ENCODE measurements at places on chromosomes 4 and X.

- DNase-seq: no peak
These were observed 86.3 kb upstream of the BMP2K start for GRCh38 chr4:78689700-78690323.

- DNase-seq: no peak
These were observed 280.1 kb downstream of the RAPGEF2 start for GRCh38 chr4:159382856-159383561.

DNA sequence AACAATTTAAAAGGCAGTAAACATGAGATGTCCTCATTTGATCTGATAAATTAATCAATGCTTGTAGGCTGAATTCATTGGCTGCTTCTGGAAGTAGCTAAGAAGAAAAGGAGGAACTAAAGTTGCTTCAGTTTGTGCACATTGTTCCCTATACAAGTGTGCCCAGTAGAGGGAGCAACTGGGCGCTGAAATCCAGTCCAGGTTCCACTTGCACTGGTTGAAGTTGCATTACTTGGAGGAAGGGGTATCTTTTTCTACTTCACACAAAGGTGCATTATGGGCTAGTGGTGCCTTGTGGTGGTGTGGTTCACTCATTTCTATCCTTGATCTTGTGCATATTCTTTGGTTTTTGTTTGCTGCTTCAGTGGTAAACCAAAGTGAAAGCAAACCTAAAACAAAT is 67.9 kb upstream of the SOX3 start:
- DNase-seq: no peak

GRCh38 chr4:184384810-184385557 is 89.4 kb downstream of the IRF2 start:
- DNase-seq: no peak

DNA sequence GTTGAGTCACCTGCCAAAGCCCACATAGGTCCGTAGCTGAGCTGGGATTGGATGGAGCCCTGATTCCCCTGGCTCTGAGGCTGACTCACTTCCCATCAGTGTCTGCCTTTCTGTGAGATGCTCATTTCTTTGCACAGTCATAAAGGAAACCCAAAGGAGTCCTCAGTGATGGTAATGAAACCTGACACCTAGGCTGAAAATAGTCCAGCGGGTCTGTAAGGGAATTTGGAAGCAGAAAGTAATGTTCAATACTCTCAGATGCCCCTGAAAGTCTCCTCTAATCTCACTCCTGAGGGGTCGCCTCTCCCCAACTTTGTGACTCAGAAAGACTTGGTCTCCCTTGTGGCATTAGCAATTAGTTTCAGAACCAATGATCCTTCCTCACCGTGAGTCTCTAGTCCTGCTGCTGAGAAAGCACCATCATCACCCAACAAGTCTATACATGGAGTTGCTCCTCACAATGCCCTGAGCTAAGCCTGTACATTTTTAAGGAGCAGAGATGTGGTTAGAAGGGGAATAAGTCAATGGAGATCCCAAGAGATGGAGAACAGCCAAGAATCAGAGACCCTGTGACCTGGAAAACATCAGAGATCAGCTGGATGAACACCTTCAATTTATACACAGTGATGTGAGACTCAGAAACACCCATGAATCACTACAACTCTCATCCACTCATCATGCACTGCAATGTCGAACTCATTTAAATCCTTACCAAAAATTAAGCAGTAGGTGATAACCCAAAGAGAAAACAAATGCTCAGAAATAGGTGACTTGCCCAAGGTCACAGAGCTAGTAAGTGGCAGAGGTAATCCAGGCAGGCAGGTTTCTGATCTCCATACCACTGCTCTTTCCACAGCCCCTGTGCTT is 219.0 kb upstream of the CPEB2 start:
- no peak for DNase-seq

DNA sequence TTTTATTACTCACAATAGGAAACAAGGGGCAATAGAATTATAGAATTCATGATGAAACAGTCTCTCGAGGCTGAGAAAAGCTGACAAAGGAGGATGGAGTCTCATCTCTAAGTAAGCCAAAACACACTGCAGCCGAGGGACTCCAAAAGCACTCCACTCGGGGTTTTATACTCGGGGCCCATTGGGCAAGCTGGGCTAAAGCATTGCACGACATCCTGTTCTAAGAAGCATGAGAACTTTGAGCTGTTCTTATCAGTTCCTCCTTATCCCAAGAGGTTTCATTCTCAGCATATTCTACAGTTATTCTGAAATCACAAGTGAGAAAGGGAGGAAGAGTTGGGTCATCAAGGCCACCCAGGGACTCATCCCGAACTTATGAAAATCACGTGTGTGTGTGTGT is 1475.5 kb downstream of the PCDH18 start:
- DNase-seq: no peak

DNA sequence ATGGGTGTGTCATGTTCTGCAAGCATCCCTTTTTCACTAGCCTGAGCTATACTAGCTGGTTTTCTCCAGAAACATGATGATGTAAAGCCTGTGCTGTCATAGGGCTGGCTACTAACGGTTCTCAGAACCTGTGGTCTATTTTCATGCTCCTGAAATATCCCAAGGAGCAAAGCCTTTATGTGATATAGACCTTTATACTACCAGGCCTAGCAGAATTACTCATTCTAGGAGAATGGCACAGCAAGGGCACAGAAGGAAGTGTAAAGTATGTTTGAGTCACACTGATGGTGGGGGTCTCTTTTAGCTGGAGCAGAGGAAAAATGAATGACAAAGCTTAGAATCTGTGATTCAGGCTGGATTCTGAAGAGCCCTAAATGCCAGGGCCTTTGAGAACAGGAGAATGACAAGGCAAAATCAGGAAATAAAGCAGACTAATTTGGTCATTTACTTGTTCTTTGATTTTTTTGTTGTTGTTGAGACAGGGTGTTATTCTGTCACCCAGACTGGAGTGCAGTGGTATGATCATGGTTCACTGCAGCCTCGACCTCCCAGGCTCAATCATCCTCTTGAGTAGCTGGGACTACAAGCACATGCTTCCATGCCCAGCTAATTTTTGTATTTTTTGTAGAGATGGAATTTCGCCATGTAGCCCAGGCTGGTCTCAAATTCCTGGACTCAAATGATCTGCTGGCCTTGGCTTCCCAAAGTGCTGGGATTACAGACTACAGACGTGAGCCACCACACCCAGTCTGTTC is 11.8 kb downstream of the TCEAL1 start:
- no peak for DNase-seq

GRCh38 chrX:55240788-55241340 is 20.7 kb downstream of the PAGE5 start:
- DNase-seq: no peak

DNA sequence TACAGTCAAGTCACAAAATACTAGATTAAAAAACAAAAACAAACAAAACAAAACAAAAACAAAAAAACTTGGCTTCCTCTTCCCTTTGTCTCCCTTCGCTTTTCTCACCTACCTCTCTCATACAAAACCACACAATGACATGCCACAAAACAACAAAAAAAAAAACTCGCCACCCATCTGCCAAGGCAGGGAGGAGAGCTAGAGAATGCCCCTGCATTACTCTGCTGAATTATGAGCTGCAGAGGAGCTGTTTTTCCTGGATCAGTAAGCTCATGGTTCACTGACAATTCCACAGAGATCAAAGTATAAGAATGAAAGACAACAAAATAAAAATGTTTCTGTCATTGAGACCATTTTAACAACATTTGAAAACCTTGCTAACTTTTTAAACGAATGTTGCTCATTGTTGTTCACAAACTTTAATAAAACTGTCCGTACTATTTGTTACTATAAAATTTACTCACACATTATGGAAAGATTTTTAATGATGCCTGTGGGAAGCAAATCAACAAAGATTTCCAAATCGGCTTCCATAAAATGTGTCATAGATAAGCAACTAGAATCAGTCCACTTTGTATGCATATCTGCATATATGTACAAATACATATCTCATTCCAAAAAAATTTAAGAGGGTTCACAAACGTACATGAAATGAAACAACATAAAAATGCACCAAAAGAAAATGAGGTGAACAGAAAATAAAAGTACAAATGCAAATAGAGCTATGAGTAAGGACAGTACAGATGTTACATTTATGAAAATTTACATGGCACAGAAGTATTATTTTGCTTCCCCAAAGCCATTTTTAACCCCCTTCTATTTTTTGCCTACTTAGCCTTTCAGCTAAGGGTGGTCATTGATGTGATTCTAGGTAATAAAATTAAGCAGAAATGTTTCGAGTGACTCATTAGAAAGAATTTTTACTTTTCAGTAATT is 252.4 kb upstream of the FAT4 start:
- DNase-seq: no peak

DNA sequence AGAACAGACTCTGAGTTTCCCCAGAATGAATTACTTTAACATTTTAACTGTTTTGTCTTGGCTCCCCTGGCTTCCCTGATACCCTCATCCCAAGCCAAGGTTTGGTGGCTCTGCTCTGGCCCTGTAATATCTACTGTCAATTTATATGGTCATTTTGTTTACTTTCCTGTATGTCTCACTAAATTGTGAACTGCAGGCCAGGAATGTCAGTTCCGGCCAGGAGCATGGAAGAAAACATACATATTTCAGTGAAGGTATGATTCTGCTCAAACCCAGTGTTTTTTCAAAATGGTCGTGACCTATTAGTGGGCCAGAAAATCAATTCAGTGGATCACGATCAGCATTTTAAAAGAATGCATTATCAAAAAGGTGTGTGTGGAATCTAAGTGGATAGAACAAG is 1.2 kb downstream of the RPGR start:
- DNase-seq: no peak

DNA sequence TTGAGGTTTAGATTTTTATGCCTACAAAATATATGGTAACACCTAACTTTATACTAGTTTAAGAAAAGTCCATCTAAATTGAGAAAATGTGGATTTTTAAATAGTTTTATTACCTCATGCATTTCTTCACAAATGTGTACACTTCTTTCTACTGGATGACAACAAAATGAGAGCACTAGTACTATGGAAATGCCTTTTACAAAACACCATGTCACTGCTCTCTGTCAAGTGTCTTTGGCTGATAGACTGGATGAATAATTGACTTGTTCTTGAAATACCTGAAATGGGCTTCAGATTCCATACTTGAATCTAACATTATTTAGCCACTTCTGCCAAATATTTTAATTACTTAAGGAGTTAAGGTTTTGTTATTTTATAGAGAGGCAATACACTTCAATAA is 49.5 kb downstream of the AMELX start:
- DNase-seq: no peak

DNA sequence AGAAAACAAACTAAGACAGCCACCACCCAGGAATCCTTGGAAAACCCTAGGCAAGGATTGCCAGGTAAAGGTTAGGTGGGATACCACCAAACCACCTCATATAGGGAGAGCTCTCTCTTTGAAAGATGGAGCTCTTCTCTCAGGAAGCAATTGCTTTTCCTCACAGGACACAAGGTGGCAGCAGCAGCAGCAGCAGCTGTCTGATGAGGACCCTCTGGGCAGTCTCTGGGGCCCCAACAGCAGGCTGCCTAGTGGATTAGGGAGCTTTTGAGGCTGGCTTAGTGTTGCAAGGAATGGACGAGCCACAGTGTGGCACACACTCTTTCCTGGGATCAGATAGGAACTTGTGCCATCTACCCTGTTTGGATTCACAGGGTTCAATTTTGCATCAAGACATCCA is 41.4 kb upstream of the CHRDL1 start:
- DNase-seq: no peak

DNA sequence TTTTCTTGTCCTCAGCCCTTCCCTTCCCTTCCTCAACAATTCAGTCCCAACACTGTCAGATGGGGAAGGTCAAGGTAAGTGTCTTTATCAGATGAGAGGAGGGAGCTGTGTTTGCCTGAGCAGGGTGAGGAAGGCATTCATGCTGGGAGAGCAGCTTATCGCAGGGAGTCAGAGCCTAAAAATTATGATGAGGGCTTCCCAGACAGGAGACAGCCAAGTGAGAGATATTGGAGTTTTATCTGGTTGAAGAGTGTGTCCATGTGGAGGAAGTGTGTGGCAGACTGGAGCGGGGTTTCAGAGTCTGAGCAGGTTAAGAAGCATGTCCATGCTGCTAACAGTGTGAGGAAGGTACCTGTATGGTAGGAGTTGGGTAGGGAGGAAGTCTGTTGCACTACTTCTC is 18.4 kb downstream of the BEX4 start:
- no peak for DNase-seq

DNA sequence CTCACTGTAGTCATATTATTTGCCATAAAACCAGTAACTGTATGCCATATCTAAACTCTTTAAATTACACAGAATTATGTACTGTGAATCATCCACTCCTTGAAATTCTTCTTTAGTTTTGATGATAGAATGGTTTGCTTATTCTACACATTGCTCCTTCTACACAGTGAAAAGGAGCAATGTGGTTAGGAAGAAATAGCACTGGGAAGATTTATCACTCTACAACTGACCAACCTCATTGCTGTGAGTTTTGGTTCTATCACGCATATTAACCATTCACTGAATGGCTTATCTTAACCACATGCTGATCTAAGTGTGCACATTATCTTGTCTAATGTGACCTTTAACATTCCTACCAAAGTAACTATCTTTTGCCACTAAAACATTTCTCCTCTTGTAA is 415.7 kb upstream of the NDST4 start:
- DNase-seq: no peak

GRCh38 chr4:3168029-3168428 is 80.9 kb upstream of the MSANTD1 start:
- no peak for DNase-seq

DNA sequence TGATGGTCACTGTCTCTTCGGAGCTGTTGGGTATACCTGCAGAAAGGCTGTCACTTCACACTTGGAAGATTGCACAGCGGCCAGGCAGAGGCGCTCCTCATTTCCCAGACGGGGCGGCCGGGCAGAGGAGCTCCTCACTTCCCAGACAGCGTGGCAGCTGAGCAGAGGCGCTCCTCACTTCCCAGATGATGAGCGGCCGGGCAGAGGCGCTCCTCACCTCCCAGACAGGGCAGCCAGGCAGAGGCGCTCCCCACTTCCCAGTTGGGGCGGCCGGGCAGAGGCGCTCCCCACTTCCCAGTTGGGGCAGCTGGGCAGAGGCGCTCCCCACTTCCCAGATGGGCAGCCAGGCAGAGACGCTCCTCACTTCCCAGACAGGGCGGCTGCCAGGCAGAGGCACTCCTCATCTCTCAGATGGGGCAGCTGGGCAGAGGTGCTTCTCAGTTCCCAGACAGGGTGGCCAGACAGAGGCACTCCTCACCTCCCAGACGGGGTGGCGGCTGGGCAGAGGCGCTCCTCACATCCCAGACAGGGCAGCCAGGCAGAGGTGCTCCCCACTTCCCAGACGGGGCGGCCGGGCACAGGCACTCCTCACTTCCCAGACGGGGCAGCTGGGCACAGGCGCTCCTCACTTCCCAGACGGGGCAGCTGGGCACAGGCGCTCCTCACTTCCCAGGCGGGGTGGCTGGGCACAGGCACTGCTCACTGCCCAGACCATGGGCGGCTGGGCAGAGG is 18.8 kb downstream of the PABPC1L2B start:
- DNase-seq: no peak

- no peak for DNase-seq
These were observed 315.6 kb upstream of the HAND2 start for GRCh38 chr4:173845580-173845979.

GRCh38 chr4:14309431-14309830 is 681.9 kb upstream of the BOD1L1 start:
- no peak for DNase-seq
